ENCODE measurements at places on chromosomes 3 and 15. TPM values are rescaled to one million over a fixed set of nuclear protein-coding genes. Genes with fewer than 3 reads are reported as not detected.

Gene HGD
- 0.57 TPM for total RNA-seq

Gene MFSD1
- total RNA-seq: 223 TPM

Gene HIGD2B
- not detected for total RNA-seq

Gene OR5H2
- total RNA-seq: not detected

Gene HTR3E
- total RNA-seq: not detected

Gene PGBD4
- 1.6 TPM for total RNA-seq

Gene ACSBG1
- under 0.01 TPM for total RNA-seq

Gene SLCO2A1
- total RNA-seq: under 0.01 TPM

Gene PRR20G
- not detected for total RNA-seq

Gene DNAH12
- 0.09 TPM for total RNA-seq

Gene AGTR1
- total RNA-seq: 3.2 TPM

Gene PLCD1
- 20.5 TPM for total RNA-seq

Gene AADAC
- 138 TPM for total RNA-seq

Gene BHLHE40
- total RNA-seq: 36.1 TPM

Gene SPINT1
- not detected for total RNA-seq

Gene PLXND1
- total RNA-seq: 76.3 TPM

Gene KLF15
- total RNA-seq: 3.2 TPM

Gene ANKUB1
- total RNA-seq: not detected

Gene ZNF619
- total RNA-seq: 7.1 TPM

Gene TGM4
- not detected for total RNA-seq

Gene SRPRB
- 86.9 TPM for total RNA-seq

Gene SLC9C1
- 0.33 TPM for total RNA-seq

Gene PLSCR1
- 173 TPM for total RNA-seq

Gene CLSTN2
- total RNA-seq: 3.2 TPM

Gene FGD5
- total RNA-seq: 0.18 TPM

Gene NR1I2
- total RNA-seq: not detected

Gene ADIPOQ
- total RNA-seq: not detected

Gene IMPG2
- 0.65 TPM for total RNA-seq

Gene TCAIM
- 13.2 TPM for total RNA-seq

Gene OR4M2
- total RNA-seq: not detected

Gene SPESP1
- 0.98 TPM for total RNA-seq

Gene VGLL3
- total RNA-seq: 47.4 TPM

Gene GABRR3
- not detected for total RNA-seq

Gene PARP16
- 4.7 TPM for total RNA-seq

Gene STIMATE
- total RNA-seq: 7.8 TPM

Gene ADAMTS7
- 7.5 TPM for total RNA-seq

Gene GPR176
- total RNA-seq: 49.7 TPM

Gene DAPK2
- total RNA-seq: 3.7 TPM

Gene ADCY5
- total RNA-seq: under 0.01 TPM

Gene RNU5B-1
- not detected for total RNA-seq

Gene ZNF385D
- 11.5 TPM for total RNA-seq

Gene MED12L
- total RNA-seq: 0.72 TPM

Gene KBTBD13
- not detected for total RNA-seq

Gene PXYLP1
- 9.1 TPM for total RNA-seq

Gene ZBTB38
- 267 TPM for total RNA-seq

Gene RAB8B
- total RNA-seq: 25.3 TPM

Gene SLC35G2
- total RNA-seq: 14.7 TPM

Gene ADGRG7
- total RNA-seq: not detected

Gene LRRC2
- 10.1 TPM for total RNA-seq

Gene ASB14
- total RNA-seq: not detected

Gene COL6A5
- total RNA-seq: not detected

All from fibroblast of the aortic adventitia (primary cell).